ENCODE measurements at places on chromosomes 3 and 15.

GRCh38 chr3:20376665-20377217 lies 190.7 kb upstream of the SGO1 start:
- no peaks in the 10 kb centered on the region for H3K27me3 ChIP-seq
- no peak for DNase-seq
- H3K4me3 ChIP-seq, result no peak overlapping the region
- H3K27ac ChIP-seq, result no peak overlapping the region
- H3K36me3 ChIP-seq, result no peaks in the 10 kb centered on the region
- H3K4me1 ChIP-seq, result no peaks in the 10 kb centered on the region

- H3K27ac ChIP-seq, result no peak overlapping the region
- no peak overlapping the region for H3K4me3 ChIP-seq
- no peaks in the 10 kb centered on the region for H3K36me3 ChIP-seq
- no peaks in the 10 kb centered on the region for H3K4me1 ChIP-seq
- no peak for DNase-seq
- H3K27me3 ChIP-seq, result no peaks in the 10 kb centered on the region
Measured at GRCh38 chr3:175357758-175358157, 498.6 kb downstream of the NAALADL2 start.

- 0 out of 2 replicates have a peak, but pooled peaks cover 3% of the 10 kb centered on the region for H3K27me3 ChIP-seq
- no peaks in the 10 kb centered on the region for H3K4me1 ChIP-seq
- DNase-seq, result no peak
- no peaks in the 10 kb centered on the region for H3K36me3 ChIP-seq
- H3K4me3 ChIP-seq, result no peak overlapping the region
Measured at GRCh38 chr15:39188930-39189329, 391.9 kb upstream of the THBS1 start.

- no peak overlapping the region for H3K4me3 ChIP-seq
Measured at GRCh38 chr3:66858656-66859381, 139.3 kb upstream of the KBTBD8 start.

GRCh38 chr15:48717458-48717857 lies 71.9 kb upstream of the FBN1 start:
- H3K27me3 ChIP-seq, result no peaks in the 10 kb centered on the region
- no peak overlapping the region for H3K27ac ChIP-seq
- H3K36me3 ChIP-seq, result no peaks in the 10 kb centered on the region
- no peaks in the 10 kb centered on the region for H3K4me1 ChIP-seq
- no peak overlapping the region for H3K4me3 ChIP-seq
